CD4-positive, alpha-beta T cell (primary cell): ENCODE measurements at places on chromosomes 16 and 17.

DNA sequence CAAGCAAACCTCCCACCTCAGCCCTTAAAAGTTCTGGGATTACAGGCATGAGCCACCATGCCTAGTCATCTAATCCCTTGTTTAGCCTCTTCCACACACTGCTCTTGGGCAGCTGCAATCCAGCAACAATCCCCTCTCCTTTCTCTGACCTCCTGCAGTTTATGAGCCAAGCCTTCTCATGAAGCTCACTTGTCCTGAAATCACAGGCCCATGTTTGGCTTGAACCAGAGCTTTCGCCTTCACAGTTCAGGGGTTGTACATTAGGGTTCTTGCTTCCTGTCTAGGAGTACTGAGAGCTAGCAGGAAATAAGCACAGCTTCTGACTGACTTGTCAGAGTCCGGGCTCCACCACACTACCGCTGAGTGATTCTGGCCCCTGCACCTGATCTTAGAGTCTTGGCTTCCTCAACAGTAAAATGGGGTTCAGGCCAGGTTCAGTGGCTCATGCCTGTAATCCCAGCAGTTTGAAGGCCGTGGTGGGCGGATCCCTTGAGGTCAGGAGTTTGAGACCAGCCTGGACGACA is 16.3 kb downstream of the ERAL1 start:
- DNase-seq: peak; percentile 32

- DNase-seq: no peak
Measured at GRCh38 chr17:60439501-60439900, 17.2 kb downstream of the CHCT1 start.

DNA sequence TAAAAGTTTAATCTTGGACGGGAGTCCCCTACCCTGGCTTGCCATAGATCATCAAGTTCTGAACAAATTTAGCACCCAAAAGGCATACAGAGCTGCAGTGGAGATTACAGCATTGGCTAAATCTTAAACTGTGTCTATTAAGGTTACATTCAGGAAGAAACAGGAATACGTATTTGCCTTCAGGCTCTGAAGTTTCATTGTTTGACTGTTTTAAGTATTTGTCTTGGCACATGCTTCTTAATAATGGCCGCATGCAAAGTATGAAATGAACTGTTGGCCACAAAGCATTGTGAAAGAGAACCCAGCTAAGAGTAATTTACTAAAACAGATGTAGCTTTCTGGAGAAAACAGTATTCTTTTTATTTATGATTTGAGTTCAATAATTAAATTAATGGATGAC is 63.9 kb upstream of the CNEP1R1 start:
- no peak for DNase-seq

DNA sequence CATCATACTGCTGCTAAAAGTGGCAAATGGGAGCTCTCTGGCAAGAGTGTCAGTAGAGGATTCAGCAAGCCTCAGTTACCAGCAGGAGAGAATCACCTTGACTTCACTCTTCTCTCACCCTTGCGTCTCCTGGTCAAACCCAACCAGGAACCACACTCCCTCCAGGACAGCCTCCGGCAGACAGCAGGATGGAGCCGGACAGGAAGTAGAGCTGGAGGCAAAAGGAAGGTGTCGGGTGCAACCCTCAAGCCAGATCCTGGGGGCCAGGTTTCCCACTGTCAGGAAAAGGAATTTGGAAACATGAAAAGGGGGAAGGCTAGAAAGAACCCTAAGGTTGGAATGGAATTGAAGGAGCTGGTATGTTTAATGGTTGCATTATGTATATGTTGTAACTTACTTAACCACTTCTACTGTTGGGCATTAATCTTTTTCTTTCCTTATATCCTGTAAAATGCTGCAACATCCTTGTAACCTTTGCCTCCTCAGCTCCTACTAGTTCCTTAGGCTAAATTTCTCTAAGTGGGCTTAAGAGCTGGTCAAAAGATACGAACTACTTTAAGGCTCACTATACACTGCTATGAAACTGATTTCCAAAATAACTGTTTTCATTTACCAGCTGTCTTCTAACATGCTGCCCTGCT is 40.3 kb downstream of the CYTH1 start:
- no peak for DNase-seq

- no peak for DNase-seq
Measured at GRCh38 chr17:47702391-47702995, 8.5 kb downstream of the TBKBP1 start.

DNA sequence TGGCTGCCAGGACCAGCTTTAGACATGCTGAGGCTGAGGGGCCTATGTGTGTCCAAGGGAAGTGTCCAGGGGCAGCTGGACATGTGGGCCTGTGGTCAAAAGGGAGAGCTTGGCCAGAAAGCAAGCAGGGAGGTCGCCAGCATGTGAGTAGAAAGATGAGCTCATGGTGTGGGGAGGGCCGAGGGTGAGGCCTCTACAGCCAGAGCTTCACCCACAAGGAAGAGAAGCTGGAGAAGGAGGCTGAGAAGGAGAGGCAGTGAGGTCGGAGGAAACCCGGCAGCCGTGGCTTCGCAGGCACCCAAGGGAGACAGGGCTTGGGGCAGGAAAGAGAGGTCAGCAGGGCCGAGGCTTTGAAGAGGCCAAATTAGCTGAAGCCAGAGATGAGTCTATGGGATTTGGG is 4.0 kb upstream of the HSD11B2 start:
- DNase-seq: no peak

DNA sequence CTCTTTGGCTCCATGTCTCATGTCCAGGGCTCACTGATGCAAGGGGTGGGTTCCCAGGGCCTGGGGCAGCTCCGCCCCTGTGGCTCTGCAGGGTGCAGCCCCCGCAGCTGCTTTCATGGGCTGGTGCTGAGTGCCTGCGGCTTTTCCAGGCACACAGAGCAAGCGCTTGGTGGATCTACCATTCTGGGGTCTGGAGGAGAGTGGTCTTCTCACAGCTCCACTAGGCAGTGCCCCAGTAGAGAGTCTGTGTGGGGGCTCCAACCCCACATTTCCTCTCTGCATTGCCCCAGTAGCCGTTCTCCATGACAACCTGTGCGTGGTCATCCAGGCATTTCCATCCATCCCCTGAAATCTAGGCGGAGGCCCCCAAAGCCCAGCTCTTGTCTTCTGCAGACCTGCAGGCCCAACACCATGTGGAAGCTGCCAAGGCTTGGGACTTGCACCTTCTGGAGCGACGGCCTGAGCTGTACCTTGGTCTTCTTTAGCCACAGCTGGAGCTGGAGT is 5.2 kb downstream of the IL32 start:
- DNase-seq: no peak

DNA sequence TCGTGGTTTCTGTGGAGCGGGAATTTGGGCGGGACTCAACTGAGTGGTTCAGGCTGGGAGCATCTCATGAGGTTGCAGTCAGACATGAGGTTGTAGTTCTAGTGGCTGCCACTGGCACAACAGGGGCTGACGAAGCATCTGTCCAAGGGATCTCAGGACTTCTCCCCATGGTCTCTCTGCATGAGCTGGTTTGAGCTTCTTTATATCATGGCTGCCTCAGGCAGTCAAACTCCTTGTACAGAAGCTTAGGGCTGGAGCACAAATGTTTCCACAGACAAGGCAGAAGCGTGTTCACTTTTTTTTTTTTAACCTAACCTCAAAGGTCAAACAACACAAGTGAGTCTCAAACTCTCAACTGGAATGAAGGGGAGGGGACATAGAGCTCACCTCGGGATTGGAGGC is 243.3 kb downstream of the MSI2 start:
- DNase-seq: no peak

GRCh38 chr16:88393034-88393433 is 10.3 kb downstream of the ZNF469 start:
- no peak for DNase-seq

DNA sequence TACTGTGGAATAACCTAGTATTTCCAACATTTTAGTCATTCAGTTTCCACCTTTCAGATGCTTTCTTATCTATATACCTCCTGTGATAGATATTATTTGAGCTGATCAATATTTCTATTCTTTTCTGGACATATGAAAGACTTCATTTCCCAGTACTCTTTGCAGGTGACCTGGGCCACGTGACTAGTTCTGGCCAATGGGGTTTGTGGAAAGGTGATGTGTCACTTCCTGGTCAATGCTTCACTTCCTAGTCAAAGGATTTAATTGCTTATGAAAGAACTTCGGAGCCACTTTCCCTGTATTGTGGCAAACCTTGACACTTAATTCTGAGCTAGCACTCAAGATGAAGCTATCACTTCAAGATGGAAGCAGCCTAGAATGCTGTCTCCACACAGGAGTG is 248.9 kb upstream of the FOXF1 start:
- DNase-seq: no peak

- no peak for DNase-seq
Measured at GRCh38 chr16:14109782-14110727, 38.9 kb downstream of the MRTFB start.

- DNase-seq: no peak
Measured at GRCh38 chr17:35903451-35903850, 23.3 kb upstream of the CCL5 start.

- no peak for DNase-seq
Measured at GRCh38 chr17:75091855-75092327, 4.1 kb downstream of the SLC16A5 start.

- no peak for DNase-seq
Measured at GRCh38 chr17:79189305-79189704, 114.7 kb downstream of the ENGASE start.

- DNase-seq: no peak
Measured at GRCh38 chr17:57839571-57839923, 10.3 kb downstream of the MRPS23 start.

- no peak for DNase-seq
Measured at GRCh38 chr16:47970291-47970931, 185.4 kb downstream of the ABCC12 start.

GRCh38 chr17:19316761-19317358 is 45.7 kb downstream of the B9D1 start:
- DNase-seq: no peak

GRCh38 chr16:86355531-86355930 is 154.8 kb upstream of the FOXF1 start:
- no peak for DNase-seq

- DNase-seq: peak; percentile 60
Measured at GRCh38 chr16:87724490-87725291, 41.1 kb downstream of the KLHDC4 start.

GRCh38 chr16:56193951-56194726 is 2.9 kb downstream of the GNAO1 start:
- peak; percentile 65 for DNase-seq

- DNase-seq: no peak
Measured at GRCh38 chr17:73256220-73256619, 5.5 kb downstream of the CPSF4L start.

GRCh38 chr16:80670170-80670865 is 129.5 kb downstream of the DYNLRB2 start:
- peak; percentile 55 for DNase-seq

- DNase-seq: peak; percentile 75
Measured at GRCh38 chr16:1825864-1826690, 548 bp downstream of the HAGH start.

- DNase-seq: no peak
Measured at GRCh38 chr16:23709536-23709935, 3.5 kb downstream of the ERN2 start.

DNA sequence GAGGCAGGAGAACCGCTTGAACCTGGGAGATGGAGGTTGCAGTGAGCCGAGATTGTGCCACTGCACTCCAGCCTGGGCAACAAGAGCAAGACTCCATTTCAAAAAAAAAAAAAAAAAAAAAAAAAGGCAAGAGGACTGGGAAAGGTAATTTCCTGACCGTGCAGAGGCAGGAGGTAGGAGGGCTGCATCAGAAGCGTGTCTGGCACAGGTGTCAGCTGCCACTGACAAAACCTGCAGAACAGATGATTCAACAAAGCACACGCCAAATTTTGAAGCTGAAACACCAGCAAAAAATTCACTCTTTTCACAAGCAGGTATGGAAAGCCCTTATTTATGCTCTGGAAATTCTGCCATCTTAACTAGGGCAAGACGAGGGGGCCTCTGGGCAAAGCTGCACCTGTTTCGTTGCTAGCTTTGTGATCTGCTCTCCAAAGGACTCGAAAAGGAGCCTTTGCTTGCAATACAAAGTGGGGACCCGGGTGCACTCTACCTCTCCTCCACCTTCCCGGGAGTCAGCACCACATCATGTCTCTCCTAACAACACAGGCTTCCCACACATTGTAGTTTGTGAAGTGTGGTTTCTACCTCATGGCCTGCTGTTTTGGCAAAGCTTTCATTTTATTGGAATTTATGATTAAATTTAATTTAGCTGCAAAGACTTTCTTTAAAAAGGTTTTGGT is 33.7 kb downstream of the USP22 start:
- no peak for DNase-seq

GRCh38 chr16:11543661-11544393 is 42.9 kb downstream of the LITAF start:
- DNase-seq: no peak

DNA sequence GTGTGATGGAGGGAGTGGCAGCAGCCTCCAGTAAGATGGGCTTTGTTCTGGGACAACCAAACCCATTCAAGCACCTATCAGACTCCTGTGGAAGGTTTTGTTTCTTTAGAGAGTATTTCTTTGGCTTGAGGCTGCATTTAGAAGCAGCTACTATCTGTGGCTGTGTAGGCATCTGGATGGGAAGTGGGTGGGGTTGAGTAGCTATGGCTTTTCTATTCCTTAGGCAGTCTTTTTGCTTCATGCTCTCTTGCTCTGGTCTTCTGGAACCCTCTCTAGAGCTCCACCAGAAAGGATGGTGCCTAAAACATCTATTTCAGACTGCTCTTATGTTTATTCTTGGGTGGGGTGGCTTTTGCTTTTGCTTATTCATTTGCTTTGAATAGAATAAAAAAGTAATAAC is 19.9 kb downstream of the TNRC6A start:
- DNase-seq: no peak

DNA sequence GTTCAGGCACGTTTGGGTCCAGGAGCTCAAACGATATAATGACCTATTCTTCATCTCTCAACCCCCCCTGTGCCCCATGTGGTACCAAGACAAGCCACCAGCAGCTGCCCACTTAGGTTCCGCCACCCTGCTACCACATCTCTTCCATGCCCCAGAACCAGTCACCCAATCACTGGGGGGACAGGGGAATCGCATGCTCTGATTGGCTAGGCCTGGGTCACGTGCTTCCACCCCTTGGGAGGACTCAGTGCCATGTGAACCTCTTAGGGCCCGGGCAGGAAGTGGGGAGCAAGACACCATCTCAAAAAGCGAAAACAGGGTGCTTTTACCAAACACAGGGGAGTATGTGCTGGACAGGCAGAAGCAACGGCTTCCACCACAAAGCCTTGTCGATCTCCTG is 91.3 kb downstream of the KATNIP start:
- DNase-seq: no peak

DNA sequence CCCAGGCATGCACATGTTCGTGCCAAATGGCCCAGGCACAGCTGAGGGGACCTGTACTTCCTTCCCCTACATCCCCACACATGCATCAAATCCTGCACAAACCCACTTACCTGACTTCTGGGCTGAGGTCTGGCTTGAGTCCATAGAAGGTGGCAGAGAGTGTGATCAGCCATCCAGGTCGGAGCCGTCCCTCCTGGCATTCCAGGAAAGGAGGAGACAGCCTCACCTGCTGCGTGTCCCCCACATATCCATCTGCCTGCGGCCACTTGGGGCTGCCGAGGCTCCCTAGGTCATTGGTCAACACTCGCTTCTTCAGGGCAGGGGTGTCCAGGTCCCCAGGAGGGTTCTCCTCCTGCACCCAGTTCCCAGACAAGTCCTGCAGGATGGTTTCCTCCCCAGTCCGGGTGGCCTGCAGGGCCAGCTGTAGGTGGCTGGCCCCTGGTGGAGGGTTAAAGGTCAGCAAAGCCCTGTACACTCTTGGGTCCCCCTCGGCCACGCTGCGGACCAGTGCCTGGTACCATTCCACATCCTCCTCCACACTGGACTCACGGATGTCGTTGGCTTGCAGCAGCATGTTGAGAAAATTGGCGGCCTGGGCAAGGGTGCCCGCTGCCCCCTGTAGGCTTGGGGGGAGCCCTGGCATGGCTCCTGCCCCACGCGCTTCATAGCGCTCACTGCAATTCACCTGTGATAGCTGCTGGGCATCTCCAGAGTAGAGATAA is 709 bp downstream of the GPR179 start:
- DNase-seq: no peak

GRCh38 chr17:16512011-16512410 is 20.0 kb upstream of the LRRC75A start:
- no peak for DNase-seq
